NCI-H1436 (cell line): ENCODE measurements at places on chromosomes 1 and 21.

DNA sequence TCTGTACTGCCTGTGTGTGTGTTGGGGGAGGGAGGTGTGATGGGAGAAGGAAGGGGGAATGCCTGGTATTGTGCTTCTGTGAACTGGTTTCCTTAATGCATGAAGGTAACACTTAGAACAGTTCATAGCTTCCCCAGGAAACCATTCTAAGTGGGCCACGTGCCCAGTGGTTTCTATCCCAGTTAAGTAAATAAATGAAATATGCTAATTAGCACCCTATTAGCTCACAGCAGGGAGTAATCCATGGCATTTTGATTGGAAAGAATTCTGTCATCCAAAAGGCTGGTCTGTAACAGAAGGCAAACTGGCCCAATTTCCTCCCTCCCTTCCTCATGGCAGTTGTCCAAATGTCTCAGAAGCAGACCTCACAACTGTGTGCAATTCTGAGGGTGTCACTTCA, 199.3 kb downstream of the TTLL7 start:
- no peak for DNase-seq

DNA sequence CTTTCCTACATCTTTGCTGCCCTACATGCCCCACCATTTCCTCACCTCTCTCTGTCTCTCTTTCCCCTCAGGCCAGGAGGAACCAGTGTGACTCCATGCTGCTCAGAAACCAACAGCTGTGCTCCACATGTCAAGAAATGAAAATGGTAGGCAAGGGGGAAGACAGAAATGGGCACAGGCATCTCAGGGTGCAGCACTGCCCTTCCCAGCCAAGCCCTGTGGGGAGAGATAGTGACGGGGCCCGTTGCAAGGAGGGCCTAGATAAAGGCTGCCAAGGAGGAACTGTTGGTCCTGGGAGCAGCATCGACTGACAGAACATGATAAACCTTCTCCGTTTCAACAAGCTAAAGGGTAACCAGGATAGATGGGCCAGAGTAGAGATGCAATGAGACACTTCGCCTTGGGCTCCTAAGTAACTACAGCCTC, 12.5 kb upstream of the PIGC start:
- no peak for DNase-seq

DNA sequence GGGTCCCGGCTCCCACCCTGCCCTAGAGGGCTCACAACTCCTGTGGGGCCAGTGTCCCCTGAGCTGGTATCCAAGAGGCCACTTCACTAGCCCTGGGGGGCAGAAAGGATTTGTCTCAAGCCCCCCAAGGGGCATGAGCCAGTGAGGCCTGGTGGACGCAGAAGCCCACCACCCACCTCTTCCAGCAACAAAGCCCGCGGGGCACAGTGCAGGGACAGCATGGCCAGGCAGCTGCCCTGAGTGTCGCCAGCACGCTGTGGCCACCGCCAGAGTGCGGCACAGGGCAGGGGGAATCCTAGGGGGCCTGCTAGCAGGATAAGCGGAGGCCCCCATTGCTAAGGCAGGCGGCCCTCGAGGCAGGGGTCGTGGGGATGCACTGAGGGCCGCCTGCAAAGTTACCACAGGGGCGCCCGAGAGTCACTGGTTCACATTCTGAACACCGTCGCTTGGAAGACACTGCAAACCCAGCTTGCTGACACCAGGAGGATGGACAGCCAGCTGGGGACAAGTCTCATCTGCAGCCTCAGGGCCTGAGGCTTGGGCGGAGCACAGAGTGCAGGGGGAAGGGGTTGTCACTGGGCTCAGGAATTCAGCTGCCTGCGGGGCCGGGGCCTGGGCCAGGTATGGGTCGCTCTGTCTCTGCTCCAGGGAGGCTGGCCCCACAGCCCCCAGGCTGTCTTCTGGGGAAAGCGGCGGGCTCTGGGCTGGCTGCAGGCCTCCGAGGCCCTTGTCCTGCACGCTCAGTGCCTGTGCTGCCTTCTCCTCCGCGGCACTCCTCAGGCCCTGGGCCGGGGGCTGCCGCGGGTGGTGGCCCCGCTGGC, 26.8 kb downstream of the SLC19A1 start:
- DNase-seq, result no peak

DNA sequence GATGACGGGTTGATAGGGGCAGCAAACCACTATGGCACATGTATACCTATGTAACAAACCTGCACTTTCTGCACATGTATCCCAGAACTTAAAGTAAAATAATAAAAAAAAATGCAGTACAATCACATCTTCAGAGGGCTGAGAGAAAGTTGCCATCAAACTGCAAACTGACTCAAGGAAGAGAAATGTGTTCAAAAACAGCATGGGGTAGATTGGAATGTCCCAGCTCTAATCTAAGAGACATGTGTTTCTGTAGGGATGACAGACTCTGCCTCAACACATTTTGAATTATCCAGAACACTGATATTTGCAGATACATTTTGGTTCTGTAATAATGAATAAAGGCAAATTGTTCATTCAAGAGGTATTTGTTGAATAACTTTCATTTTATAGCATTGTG, 171.2 kb upstream of the RUNX1 start:
- DNase-seq, result no peak

GRCh38 chr21:36926989-36927718, 39.3 kb downstream of the HLCS start:
- DNase-seq, result no peak

GRCh38 chr1:162080472-162081015, 11.1 kb downstream of the NOS1AP start:
- peak; percentile 32 for DNase-seq

DNA sequence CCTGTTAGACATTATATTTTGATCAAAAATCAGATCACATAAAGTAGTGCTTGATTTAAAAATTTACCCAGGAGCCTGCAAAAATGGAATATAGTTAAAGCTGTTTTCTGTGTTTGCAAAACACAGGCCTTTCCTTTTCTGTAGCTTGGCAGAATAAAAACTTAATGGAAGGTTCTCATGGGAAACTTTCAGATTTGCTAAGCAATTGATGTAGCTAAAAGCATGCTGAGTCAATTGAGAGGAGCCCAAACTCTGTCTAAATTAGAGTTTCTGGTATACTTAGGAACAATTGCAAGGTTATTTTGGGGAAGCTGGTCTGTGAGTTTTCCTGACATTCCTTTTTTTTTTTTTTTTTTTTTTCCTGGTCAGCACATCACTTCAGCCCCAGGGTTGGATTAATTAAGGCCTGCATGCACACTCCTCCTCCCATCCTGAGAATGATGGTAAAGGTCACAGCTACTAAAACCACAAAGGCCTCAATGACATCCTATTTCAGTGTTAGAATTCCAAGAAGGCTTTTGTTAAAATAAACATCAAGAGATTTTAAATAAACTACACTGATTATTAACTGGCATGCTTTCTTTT, 608.7 kb downstream of the PLPP3 start:
- DNase-seq, result no peak

GRCh38 chr1:204936765-204937164, 66.1 kb downstream of the NFASC start:
- no peak for DNase-seq

GRCh38 chr1:184118046-184118445, 66.5 kb downstream of the TSEN15 start:
- no peak for DNase-seq

- DNase-seq, result no peak
These were observed 14.3 kb upstream of the SKI start for GRCh38 chr1:2213576-2214505.

DNA sequence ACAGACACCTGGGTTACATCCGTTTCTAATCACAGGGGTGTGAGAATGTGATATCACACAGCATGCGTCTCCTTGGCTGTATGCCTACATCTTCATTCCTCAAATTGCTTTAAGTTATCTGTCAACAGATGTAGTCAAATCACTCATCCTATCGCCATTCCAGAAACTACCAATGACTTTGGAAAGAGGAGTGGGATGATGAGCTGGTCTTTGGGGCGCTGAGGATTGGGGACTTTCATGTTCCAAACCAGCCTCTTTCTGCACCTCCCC, 104.8 kb downstream of the NAV1 start:
- no peak for DNase-seq

DNA sequence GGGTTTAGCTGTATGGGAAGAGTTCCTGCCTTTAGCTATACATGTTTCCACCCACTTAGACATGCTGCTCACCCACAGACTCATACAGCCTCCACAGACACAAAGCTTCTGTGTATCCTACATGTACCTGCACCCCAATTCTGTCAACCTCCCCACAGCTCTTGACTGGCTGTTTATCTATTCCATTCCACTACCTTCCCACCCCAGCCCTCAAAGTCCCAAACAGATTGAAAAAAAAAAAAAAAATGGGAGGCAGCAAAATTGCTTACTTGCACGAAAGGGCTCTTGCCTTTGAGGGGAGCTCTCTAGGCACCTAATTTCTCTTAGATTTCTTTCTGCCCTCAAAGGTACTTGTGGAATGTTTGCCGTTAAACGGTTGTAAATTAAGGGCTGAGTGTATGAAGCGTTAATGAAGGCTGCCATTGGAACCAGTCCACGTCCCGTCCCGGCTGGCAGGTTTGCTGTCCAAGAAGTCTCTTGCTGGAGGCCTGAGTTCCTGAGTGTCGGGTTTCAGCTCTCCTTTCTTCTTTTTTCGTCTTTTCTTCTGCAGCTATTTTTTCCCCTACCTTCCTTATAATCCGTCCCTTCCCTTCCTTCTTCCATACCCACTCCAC, 43.6 kb downstream of the PBX1 start:
- no peak for DNase-seq

DNA sequence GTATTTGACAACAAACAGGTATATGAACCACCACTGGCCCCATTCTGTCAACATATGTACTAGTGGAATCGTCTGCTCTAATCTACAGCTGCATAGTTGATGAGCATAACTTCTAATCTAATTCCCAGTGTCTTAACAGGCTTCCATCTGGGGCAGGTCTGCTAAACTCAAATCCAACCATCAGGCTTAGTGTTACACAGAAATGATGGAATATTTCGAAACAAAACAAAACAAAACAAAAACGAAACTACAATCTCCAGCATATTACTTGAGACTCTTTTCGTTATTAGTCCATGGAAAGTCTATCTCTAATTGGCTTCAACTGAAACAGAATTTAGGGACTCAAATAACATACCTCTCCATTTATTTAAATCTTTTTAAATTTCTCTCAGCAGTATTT, 37.6 kb downstream of the DIPK1A start:
- no peak for DNase-seq

- no peak for DNase-seq
These were observed 143.4 kb downstream of the SYF2 start for GRCh38 chr1:25088946-25089345.

GRCh38 chr1:76607717-76608116, 259.6 kb upstream of the ST6GALNAC5 start:
- no peak for DNase-seq

- DNase-seq, result peak; percentile 88
These were observed 34.3 kb upstream of the TTC4 start for GRCh38 chr1:54681358-54681757.

DNA sequence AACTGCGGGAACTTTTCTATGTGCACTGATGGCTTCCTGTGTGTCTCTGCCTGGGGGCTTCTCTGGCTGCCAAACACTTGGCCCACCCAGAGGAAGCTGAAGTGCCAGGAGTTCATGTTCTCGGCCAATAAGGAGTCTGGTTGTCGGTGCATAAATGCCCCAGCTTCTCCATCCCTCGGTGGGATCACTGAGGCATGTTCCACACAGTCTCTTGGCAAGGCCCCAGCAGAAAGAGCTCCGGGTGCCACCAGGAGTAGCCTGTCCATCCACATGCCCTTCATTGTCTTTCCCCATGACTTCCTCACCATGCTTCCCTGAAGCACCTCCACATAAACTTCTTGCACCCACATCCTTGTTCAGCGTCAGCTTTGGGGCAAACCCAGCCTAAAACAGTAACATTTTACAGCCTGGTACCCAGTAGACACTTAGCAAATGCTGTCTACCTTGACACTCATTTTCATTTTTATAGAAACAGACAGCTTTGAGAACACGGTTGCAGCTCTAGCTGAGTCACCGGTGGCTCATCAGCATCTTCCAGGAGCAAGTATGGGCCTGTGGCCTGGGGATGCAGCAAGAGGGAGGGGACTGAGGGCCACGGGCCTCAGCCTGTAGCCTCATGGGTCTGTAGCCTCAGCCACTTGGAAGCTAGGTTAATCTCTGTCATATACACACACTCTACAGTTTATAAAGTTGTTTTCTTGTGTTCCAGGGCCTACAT, 14.8 kb upstream of the CDCP2 start:
- DNase-seq, result no peak

- DNase-seq, result no peak
These were observed 33.4 kb upstream of the ARHGAP29 start for GRCh38 chr1:94270801-94271203.

- DNase-seq, result peak; percentile 68
These were observed 863 bp downstream of the TARBP1 start for GRCh38 chr1:234478152-234478480.

DNA sequence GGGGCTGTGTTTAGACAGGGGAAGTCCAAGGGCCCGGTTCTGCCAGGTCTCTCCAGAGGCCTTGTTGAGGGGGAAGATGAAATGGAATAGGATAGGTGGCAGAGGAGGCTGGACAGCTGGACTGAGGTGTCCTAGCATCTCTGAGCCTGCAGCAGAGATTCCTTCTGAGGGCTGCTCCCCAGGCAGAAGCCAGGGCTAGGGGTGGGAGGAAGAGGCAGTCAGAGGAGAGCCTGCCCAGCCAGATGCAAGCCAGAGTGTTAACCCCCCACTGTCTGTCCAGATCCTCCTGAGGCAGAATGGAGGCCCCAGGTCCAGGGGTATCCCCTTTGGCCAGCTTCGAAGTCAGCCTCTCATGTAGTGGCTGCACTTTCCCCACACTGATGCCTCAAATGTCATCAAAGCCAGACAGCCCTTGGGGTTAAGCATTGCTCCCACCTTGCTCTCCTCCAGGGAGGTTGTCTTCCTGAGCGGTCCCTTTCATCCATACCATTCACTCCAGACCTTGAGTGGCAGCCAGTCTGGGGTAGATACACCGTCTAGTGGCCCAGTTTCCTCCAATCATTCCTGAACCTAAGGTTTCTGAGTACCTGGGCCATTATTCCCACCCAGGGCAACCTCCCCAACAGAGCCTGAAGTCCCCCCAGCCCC, 1.7 kb downstream of the CSF1 start:
- DNase-seq, result no peak

DNA sequence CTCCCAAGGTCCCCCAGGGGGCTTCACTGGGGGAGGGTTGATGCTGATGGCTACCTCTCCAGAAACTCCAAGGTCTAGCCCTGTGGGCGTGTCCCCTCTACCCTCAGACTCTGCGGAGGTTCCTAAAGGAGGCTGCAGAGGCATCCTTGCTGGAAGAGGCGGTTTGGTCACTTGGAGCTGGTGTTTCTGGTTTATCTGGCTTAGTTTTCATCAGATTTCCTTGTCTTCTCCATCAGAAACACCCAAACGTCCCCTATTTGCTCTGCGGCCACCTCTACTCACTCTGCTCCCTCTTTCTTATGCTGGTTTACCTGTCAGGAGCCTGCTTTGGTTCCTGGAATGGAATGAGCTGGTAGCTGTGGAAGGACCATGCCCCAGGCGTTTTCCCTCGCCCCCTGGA, 2.5 kb downstream of the PKP1 start:
- no peak for DNase-seq
